ENCODE measurements at places on chromosomes 7 and 10.

- DNase-seq, result no peak
Measured at GRCh38 chr7:3880228-3880987, 579.4 kb downstream of the SDK1 start.

GRCh38 chr7:50352282-50352681 is 47.8 kb downstream of the IKZF1 start:
- DNase-seq, result no peak

DNA sequence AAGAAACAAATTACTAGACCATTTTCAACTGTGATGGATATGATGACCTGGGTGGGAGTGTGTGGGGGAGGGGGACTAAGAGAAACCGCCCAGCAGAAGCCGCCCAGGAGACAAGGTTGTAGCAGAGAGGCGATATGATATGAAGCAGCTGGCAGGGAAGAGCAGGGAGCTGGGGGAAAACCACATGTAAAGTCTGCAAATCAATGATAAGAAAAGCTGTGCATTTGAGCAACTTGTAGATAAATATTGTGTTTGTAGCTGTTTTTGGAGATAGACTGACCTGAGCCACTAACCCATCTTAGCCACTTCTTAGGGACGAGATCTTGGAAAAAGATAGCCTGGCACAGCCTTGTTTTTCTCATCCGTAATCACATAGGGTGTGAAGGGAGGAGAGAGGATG is 252.6 kb downstream of the SEC23IP start:
- DNase-seq, result no peak

DNA sequence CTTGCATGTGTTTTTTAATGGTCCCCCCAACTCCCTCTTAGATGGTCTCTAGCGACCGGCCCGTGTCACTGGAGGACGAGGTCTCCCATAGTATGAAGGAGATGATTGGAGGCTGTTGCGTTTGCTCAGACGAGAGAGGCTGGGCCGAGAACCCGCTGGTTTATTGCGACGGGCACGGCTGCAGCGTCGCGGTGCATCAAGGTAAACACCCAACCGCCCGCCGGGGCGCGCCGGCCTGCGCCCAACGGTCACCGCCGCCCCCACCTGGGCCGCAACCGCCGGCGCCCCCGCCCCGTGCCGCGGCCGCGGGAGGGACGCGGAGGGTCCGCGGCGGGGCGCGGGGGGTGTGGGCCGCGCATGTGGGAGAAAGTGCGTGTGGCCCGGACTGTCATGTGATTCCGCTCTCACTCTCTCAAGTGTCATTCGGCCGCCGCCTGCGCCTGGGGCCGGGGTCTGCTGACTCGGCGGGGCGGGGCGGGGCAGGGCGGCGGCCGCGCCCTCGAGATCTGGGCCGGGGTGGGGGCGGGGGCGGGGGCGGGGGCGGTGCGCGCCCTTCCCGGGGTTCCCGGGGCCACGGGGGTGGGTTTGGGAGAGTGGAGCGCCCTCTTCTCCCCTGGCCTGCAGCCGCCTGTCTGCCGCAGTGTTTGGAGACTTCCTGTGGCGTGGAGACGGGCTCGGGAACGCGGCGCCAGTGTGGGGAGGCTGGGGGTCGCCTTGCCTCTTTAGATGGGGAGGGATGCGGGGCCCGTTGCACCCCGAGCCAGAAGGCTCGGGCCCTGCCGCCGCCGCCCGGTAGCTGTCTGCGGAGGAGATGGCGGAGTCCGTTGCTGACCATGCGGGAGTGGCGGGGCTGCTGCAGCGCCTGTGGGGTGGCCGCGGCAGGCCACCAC is 817 bp downstream of the MLLT10 start:
- peak; percentile 44 for DNase-seq

GRCh38 chr10:51878695-51879094 is 179.3 kb upstream of the CSTF2T start:
- DNase-seq, result no peak

DNA sequence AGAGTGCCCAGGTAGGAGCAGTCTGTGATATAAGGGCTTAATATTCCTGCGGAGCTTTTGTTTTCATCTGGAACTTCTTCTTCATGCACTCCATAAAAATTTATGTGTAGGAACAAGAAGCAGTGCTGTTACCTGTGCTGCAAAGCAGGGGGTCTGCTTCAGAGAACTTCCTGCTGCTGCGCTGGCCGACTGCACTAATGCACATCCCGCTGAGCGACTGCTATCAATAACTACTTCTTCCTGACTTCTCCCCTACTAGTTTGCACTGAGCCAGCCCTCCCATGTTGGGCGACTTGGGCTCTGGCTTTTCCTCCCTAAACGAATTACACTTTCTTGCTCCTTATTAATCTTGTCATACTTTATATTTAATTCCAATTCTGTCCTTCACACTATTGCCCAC is 150.3 kb downstream of the NEBL start:
- no peak for DNase-seq

- DNase-seq, result no peak
Measured at GRCh38 chr7:154627646-154628290, 375.2 kb downstream of the PAXIP1 start.

GRCh38 chr7:83439026-83439425 is 209.9 kb downstream of the SEMA3E start:
- DNase-seq, result no peak

GRCh38 chr7:71165708-71166107 is 33.8 kb downstream of the GALNT17 start:
- no peak for DNase-seq

GRCh38 chr7:54856856-54857255 is 97.8 kb upstream of the SEC61G start:
- no peak for DNase-seq

- no peak for DNase-seq
Measured at GRCh38 chr7:138948403-138948802, 32.8 kb downstream of the KIAA1549 start.

- DNase-seq, result no peak
Measured at GRCh38 chr10:31129271-31129670, 97.6 kb upstream of the ZNF438 start.

GRCh38 chr7:16423761-16424160 is 2.4 kb upstream of the CRPPA start:
- no peak for DNase-seq

DNA sequence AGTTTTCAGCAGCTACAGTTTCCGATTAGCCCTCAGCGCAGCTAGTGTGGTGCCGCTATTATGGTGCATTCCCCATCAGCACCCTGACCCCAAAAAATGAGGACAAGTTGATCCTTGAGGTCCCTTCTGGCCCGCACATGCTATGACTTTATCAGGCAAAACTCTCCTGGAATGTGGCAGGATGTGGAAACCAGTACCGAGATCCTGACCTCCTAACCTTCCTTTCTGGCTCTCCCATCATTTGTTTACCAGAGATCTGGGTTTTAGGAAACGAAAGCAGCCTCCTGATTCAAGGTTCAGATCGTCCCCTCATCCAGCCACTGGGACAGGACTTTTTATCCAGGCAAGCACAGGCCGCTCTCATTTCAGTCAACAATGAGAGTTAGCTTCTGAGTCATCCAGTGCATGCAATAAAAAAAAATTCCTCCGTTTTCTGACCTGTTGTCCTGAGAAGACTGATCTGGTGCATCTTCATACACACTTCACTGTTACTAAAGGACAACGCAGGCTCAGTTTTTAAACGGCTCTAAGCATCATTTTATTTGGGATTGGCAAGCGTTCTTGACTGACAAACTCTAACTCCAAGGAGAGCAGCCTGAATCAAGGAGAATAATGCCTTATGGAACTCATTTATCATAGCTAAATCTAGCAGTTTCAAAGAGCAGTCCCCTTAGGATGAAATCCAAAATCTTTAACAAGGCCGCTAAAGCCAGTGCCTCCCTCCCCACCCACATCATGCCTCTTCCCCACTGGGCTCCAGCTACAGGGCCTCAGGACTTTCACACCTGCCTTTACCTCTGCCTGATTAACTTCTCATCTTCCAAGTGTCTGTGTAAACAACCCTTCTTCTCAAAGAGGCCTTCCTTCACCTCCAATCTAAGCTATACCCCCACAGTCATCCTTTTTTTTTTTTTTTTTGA is 17.1 kb downstream of the PDLIM1 start:
- no peak for DNase-seq

GRCh38 chr10:60937022-60937421 is 7.0 kb downstream of the RHOBTB1 start:
- DNase-seq, result no peak

GRCh38 chr7:117112640-117113039 is 159.3 kb downstream of the ST7 start:
- no peak for DNase-seq

DNA sequence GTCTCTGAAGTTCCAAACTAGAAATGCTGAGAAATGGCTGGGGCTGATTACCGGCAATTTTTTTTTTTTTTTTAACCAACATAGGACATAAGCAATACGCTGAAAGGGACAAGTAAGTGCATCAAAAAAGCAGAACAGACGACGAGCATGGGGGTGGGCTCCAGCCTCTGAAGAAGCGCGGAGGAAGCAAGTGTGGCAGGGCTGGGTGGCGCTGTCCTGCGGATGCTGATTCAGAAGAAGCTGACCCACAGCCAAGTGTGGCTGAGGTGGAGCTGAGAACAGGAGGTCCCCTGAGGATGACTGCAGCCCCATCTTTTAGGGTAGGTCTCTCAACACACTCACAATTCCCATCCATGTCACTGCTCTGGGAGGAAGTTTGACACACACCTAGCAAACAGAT is 65.6 kb downstream of the CTBP2 start:
- no peak for DNase-seq

DNA sequence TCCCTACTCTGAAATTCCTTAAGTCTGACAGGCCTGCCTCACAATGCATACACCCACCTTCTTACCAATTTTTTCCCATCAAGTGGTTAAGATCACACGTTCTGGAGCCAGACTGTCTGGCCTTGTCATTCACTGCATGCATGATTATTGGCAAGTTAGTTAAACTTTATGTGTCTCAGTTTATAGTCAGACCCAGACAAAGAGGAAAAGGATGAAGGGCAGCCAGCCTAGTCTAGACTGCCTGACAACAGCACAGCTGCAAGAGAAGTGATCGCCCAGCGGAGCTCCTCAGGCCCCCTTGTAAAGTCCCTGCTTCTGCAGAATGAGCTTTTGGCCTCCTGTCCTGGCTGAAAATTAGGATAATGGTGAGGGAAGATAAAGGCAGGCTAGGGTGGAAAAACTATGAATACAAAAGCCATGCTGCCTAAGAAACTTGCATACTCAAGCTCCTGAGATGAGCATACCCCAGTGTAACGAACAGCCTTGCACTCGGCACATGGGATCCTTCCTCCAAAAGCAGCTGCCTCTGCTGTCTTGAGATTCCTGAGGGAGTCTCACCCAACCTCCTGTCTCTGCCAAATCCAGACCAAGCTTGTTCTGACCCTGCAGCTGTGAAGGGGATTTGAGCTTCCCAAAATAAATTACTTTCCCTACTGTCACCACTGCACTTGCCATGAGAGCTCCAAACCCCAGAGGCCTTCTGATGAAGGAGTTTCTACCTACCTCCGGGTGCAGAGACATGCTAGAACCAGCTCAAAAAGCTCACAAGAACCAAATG is 26.7 kb upstream of the MRLN start:
- no peak for DNase-seq

GRCh38 chr7:151838861-151839381 is 38.0 kb downstream of the PRKAG2 start:
- peak; percentile 20 for DNase-seq

- no peak for DNase-seq
Measured at GRCh38 chr7:13991791-13992595, 2.5 kb upstream of the ETV1 start.

- no peak for DNase-seq
Measured at GRCh38 chr7:82549616-82550285, 106.2 kb upstream of the CACNA2D1 start.

GRCh38 chr7:11557627-11558026 is 274.4 kb downstream of the THSD7A start:
- no peak for DNase-seq

- no peak for DNase-seq
Measured at GRCh38 chr7:132817949-132818348, 241.7 kb upstream of the PLXNA4 start.

GRCh38 chr10:124041675-124042445 is 51.5 kb downstream of the CHST15 start:
- no peak for DNase-seq

DNA sequence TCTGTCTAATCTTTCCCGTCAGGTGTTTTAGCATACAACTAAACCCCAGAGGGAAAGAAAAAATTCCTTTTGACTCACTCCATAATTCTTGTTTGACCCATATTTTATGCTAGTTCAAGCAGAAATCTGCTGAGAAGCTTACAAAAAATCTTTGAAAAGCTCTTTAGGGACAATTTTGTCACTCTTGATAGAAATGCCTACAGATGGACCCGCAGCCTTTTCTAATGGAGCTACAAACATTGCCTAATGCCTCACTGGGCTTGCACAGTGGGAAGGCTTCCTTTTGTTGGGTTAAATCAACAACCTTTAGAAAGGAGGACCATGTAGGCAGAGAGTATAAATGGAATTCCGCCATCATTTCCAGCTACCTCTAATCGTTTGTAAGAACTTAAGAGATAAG is 344.5 kb downstream of the PCLO start:
- no peak for DNase-seq

DNA sequence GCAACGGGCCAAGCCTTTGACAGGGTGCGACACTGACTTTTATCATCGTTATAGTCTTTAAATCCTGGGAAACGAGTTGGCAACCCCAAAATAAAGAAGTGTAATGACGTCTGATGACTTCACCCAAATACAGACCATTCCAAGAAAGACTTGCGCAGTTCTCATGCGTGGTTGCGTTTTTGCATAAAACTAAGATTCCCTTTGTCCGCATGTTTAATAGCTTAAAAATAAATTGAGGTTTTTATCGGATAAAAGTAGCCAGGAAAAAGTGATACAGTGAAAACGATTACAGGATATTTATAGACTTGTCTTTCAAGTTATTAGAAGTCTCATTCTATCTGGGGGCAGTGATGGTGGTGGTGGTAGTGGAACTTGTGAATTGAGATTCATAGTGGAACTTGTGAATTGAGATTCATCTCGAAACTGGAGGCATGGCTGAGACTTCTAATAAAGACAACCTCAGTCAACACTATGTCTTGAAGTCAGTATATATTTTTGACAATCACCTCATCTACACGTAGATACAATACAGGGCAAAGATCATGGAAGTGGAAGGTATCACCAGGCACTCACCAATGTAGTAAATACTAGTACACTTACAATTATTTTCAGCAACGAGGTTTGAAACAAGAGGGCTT is 1.2 kb upstream of the NAMPT start:
- DNase-seq, result no peak

DNA sequence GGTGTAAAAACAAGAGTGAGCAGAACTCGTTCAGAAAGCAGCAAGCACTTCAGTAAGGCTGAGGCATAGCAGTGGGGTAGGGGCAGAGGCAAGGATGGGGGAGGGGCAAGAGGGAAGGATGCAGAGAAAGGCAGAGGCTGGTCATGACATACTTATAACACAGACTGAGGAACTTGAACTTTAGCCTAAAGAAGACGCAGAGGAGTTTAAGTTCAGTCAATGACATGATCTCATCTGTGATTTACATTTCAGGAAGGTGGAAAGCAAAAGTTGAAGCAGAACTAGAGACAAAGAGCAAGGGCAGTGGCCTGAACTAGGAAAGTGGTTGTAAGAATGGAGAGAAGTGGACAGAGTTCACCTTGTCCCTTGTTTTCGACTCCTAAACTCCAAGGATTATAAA is 15.8 kb downstream of the MACC1 start:
- no peak for DNase-seq

DNA sequence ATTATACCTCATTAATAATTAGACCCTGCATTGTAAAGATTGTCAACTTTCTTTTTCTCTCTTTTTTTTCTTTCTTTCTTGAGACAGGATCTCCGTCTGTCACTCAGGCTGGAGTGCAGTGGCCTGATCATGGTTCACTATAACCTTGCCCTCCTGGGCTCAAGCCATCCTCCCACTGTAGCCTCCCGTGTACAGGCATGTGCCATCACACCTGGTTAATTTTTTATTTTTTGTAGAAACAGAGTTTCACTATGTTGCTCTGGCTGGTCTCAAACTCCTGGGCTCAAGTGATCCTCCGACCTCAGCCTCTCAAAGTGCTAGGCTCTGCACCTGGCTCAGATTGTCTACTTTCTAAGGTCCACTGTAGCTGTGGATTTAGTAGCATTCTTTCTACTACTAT is 50.7 kb downstream of the MDFIC start:
- DNase-seq, result no peak
